Activated naive CD4-positive, alpha-beta T cell treated with anti-CD3 and anti-CD28 coated beads, Interleukin-2, amount 10 ng/mL, durations not matched to agents 7 days and 5 days (primary cell): ENCODE measurements at places on chromosomes 11 and 22.

DNA sequence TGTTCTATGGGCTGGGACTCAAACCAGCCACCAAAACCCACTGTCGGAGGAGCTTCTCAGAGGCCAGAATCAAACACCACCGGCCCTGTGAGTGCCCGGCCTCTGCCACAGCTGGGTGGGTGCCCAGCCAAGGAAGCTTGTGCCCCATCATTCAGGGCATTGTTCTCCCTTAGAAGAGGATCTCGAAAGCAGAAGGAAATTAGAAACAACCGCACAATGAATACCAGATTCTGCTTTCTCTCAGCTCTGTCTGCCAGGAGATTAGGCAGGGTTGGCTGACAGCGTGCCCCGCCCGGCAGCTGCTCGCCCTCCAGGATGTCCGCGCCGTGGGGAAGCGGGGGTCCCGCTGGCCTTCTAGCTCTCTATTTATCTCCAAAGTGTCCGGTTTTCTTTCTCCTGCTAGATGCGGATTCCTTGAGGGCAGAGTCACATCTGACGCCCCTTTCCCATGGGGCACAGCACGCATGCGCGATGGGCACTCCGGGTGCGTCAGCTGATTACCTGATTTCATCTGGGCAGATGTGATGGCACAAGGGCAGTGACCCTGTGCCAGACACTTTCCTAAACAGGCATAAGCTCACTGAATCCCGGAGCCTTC, 25.5 kb downstream of the SCGB1A1 start:
- DNase-seq, result peak; percentile 42

GRCh38 chr22:37309211-37310074, 27.1 kb downstream of the CYTH4 start:
- DNase-seq, result peak; percentile 79

GRCh38 chr11:10476927-10477689, 22.0 kb downstream of the AMPD3 start:
- DNase-seq, result no peak

DNA sequence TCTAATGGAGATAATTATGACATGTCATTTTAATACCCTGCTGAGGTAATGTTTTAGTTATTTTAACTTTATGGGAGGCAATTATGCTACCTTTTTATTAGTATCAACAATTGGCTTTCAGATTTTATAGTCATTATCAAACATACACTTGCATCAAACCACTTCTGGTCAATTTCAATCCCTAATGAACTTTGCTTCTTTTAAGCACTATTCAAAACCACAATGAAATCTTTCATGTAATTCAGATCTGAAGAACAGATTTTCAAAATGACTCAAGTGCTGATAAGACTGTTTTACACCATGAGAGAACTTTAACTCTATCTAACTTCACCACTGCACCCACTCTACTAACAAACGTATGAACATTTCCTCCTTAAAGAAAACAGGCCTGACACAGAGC, 25.9 kb upstream of the CCDC34 start:
- DNase-seq, result no peak

- DNase-seq, result no peak
These were observed 27.7 kb upstream of the RRM1 start for GRCh38 chr11:4066910-4067309.

DNA sequence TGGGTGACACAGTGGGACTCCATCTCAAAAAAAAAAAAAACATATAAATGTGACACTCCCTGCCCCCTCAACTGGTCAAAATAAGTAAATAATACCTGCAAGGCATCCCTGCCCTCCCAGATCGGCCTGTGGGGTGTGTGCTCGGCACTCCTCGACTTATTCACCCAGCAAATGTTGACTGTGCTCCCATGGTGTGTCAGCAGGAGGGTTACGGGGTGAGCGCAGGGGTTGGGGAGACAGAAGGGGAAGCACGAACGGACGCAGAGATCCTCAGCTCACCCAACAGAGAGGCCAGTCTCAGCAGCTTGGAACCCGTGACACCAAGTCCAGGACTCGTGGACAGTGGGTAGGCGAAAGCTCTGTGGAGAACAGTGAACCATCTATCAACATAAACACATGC, 1.6 kb upstream of the ADM2 start:
- DNase-seq, result no peak

GRCh38 chr11:8715501-8715900, 32.9 kb downstream of the RPL27A start:
- DNase-seq, result no peak

DNA sequence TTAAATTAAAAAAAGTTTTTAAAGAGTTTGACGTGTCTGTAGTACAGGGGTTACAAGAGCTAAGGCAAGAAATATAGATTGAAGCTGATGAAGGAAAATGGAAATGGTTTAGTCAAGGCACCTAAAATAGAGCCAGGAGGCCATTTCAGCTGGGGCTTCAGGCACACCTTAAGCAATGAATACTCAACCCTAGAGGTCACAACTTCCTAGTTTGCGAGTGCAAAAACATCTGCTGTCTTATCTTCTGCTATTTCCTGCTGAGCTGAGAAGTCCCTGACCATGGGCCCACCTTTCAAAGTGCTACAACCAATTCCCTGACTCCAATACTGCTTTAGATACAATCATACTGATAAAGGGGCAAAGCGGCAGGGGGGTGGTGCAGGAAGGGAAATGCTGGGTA, 87.4 kb downstream of the DLG2 start:
- no peak for DNase-seq

- DNase-seq, result no peak
These were observed 6.7 kb downstream of the SMTN start for GRCh38 chr22:31087744-31088215.

DNA sequence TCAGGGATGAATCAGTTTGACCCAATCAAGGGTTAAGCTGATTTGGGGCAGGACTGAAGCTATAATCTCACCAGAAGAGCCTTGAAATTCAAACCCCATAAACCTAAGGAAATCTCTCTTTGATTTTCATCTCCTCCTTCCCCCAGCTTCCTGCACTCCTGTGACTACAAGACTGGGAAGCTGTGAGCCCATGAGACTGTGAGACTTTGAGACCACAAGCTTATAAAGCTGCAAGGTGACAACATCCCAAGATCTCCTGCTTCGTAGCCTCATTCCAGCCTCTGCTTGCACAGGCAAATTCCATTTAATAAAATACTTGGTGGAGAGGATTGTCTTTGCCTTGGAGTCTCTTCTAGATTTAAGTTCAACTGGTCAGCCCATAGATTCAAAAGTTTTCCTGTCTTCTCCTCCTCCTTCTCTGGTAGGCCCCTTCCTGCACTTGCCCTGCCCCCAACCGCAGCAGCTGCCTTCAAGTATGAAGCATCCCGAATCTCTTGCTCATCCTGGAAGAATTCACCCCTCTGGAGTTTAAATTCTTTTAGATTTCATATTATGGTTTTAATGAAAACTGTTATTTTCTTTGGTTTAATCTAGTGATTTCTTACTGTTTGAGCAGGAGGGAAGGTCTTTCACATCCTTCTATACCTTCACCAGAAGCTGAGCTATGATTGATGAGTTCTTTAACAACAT, 42.1 kb downstream of the PAMR1 start:
- DNase-seq, result no peak

- no peak for DNase-seq
These were observed 7.3 kb downstream of the TBC1D22A start for GRCh38 chr22:46769706-46770105.

GRCh38 chr11:99432677-99433076, 411.9 kb downstream of the CNTN5 start:
- no peak for DNase-seq

DNA sequence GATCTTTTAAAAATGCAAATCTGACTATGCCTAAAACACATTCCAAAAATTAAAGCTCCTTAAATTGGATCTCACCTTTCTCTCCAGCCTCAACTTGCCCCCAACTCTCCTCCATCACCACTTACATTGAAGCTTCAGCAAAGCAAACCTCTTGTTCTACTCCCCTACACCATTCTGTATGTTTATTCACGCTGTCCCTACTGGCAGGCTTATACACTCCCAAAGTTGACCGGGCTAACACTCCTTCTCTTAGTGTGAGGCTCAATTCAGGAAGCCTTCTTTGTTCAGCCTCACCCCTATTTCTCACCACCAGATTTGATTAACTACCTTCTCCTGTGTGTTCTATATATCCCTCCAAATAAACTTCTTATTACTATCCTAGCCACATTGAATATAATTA, 1.8 kb upstream of the GDPD4 start:
- DNase-seq, result no peak

- DNase-seq, result no peak
These were observed 105.3 kb upstream of the E2F8 start for GRCh38 chr11:19345848-19346681.

DNA sequence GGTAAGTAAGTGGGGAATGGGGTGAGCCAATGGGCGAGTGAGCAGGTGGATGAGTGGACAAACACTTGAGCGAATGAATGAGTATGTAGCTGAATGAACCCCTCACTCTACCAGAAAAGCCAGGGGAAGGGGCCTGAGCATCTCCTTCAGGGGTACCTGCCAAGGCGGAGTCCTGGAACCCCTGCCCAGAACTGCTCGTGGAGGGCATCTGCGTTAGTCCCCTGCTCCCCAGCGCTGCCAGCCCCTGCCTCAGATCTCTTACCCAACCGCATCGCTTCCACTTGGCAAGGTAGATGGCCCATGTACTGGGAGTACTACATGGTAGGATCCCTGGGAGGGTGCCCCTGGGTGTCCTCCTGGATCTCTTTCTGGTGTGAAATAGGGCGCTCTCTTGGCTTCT, 7.4 kb upstream of the ANO1 start:
- DNase-seq, result no peak

GRCh38 chr11:112880495-112880894, 80.7 kb upstream of the NCAM1 start:
- no peak for DNase-seq

- DNase-seq, result no peak
These were observed at the start of gene FAT3 for GRCh38 chr11:92224407-92225124. FAT3 (plus strand) TSS chr11:92224818; CDS start chr11:92352113, 127,295 bp downstream.

DNA sequence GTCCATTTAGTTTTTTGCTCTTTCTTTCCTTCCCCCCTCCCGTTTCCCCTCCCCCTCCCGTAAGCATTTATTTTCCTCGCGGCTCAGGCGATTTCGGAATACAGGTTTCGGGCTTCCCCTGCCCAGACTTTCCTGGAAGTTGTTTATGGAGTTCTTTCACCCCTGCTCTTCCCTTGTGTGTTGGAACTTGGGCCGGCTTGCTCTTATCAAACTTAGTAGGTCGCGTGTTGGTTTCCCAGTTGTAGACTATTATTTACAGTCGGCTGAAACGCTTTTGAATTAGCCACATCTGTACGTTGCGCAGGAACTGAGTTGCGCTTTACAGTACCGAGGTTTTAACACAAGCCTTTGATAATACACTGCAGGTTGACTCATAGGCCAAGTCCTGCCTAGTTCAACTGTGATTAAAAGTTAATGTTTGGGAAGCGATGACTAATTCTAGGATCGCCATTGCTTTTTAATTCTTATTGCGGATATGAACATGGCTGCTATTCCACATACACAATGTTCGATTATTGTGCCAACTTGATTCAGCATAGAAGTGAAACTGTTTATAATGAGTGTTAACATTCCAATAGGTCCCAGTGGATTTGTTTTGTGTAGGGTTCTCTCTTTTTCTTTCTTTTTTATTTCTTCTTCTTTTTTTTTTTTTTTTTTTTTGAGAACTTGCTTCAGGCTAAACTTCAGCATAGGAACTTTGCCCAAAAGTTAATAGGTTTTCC, 1.7 kb downstream of the YAP1 start:
- peak; percentile 33 for DNase-seq

DNA sequence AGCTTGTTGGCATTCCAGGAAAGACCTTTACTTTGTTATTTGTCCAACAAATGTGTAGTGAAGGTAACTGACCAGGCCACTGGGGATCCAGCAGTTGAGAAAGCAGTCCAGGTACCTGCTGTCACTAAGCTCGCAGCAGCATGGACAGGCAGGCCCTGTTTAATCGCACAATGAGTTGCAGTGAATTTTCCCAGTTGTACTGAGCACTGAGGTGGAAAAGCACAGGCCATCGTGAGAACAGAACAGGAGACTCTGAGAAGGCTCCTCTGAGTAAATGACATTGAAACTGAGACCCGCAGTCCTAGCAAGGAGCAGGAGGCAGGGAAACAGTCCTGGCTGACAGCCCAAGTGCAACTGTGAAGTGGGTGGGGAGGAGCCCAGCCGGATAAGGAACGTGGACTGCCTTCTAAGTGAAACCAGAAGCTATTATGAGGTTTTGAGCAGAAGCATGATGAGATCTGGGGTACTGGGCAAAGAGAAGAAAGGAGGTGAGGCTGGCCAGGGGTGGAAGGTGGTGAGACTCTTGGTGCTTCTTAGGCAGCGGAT, 39.8 kb upstream of the CDON start:
- DNase-seq, result no peak

- no peak for DNase-seq
These were observed 622.8 kb downstream of the NTM start for GRCh38 chr11:131993246-131993645.

- DNase-seq, result no peak
These were observed 79.7 kb downstream of the FDX1 start for GRCh38 chr11:110509472-110509871.

GRCh38 chr22:30244641-30245040, 1.9 kb downstream of the LIF start:
- no peak for DNase-seq

GRCh38 chr11:106152824-106153223, 75.4 kb downstream of the AASDHPPT start:
- DNase-seq, result no peak

DNA sequence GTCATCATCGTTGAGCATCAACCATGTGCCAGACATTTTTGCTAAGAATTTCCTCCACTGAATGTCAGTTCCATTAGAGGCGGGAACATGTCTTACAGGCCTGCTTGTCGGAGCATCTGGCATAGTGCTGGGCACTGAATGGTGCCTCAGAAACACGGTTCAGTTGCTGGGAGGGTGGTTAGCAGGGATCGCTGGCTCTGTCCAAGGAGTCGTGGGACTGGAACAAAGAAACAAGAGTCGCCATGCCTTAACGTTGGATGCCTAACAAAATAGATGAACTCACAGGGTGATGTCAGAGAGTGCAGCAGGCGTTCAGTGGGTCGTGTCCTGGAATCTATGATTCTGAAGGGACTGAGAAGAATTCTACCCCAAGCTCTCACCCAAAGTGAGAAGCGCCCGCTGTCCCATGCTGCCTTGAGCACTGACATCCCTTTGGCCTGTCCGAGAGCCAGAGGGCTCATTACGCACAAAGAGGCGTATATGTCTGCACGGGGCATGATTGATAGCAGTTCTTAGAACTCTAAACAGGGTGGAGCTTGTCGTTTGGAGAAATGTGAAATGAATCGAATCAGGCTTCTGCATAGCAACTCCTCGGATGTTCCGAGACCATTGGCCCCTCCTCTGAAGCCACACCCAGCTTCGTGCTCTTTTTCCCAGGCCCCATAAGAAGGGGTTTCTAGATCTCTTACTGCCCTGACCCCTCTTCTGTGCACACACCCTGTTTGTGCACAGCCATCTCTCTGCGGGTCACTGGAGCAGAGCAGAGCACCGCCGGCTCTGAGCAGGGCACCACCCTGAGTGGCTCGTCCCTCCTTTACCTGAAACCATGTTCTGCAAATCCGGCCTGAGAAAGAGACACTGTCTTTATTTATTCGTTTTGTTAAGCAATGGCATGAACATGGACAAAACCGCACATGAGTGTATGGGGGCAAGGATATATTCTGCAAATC, 113.1 kb upstream of the B3GAT1 start:
- DNase-seq, result peak; percentile 13

- no peak for DNase-seq
These were observed 63.3 kb downstream of the TRIM44 start for GRCh38 chr11:35725885-35726284.
